Activated CD4-positive, alpha-beta T cell treated with anti-CD3 and anti-CD28 coated beads, Interleukin-2, amount 50 U/mL, for 1 hour (primary cell): ENCODE measurements at places on chromosomes 3 and 15.

DNA sequence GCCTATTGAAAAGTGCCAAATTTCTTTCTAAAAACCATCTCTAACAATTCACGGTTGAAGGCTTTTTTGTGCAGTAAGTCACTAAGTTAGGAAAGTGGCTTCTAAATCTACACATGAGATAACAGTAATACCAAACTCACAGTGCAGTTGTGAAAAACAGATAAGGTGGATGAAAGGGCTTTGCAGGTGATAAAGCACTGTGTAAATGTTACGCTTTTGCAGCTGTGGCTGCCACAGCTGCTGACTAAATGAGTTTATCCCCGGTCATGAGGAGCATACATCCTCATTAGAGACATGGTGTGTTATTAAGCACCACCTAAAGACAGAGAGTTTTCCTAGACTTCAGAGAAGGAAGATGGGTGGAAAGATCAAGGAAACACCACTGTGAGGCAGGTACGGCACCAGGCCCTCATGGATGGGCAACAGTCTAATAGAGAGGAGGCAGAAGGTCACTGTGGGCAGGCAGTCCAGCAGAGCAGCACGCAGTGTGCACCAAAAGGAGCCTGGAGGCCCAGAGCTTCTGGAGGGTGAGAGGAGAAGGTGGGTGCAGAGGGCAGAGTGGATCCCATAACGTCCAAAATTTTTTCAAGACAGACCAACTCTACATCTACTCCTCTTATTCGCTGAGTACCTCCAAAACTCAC is 68.5 kb downstream of the FMN1 start:
- no peak for DNase-seq

- no peak for DNase-seq
Observed at GRCh38 chr3:27869152-27869551, 147.0 kb upstream of the EOMES start.

GRCh38 chr3:101867511-101867910 is 18.2 kb downstream of the NFKBIZ start:
- DNase-seq: no peak

DNA sequence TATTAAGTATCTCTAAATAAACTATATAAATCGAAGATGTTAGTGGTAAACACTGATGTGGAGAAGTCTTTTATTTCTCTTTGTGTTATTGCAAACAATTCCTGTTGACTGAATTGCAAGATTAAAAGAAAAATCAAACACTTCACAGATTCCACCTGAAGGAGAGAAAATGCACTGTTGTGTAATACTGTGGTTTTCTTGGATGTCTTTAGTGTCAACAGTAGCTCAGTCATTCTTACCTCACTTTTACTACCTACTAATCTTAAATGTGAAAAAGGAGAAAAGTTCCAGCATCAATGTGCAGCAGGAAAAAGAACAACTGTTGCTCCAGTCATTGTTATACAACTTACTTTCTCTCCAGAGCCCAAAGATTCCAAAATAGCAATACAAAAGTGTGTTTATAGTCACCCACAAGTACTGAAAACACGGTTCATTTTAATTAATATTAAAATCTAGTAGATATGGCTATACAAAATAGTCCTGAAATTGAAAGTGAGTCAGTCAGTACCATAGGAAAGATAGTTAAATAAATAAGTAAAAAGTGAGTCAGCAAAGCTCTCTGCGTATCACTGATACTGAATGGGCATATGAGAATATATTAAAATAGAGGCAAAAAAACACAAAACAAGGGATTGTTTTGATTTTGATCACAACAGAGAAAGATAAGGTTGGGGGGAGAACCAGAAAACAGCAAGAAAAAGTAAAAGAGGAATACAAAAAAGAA is 90.5 kb upstream of the CSPG5 start:
- no peak for DNase-seq

DNA sequence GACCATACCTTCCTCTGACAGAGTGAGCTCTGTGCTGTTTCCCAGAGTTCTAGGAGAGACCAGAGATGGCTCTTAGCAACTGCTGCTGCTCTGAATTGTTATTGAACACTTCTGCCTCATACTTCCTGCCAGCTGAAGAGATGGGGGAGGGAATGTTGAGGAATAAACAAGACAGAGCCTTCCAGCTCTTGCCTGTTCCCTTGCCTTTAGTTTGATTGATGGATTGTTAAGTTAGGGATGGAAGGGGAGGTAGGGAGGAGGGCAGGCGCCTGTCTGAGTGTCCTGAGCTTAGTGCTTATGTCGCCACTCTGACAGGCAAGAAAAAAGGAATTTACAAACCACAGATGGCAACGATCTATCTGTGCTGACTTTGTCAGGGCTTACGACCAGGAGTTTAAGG is 42.8 kb downstream of the ZNF609 start:
- DNase-seq: no peak

GRCh38 chr3:187352581-187353575 is 15.3 kb upstream of the RTP4 start:
- DNase-seq: no peak
